Natural killer cell (primary cell): ENCODE measurements at places on chromosomes 12 and 14.

DNA sequence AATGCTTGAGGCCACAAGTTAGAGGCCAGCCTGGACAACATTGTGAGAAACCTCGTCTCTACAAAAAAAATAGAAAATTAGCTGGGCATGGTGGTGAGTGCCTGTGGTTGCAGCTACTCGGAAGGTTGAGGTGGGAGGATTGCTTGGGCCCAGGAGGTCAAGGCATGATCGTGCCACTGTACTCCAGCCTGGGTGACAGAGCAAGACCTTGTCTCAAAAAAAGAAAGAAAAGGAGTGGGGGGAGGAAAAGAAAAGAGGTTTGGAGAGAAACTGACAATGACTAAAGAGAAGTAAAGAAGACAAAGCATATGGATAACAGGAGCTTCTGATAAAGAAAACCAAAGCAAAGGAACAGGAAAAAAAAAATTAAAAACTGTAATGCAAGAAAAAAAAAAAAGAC lies 37.4 kb upstream of the SELPLG start:
- no peaks in the 10 kb centered on the region for H3K4me1 ChIP-seq
- H3K27ac ChIP-seq = no peak overlapping the region
- no peaks in the 10 kb centered on the region for H3K27me3 ChIP-seq
- H3K4me3 ChIP-seq = no peak overlapping the region

GRCh38 chr14:37230551-37231194 lies 32.9 kb downstream of the MIPOL1 start:
- no peak overlapping the region for H3K27ac ChIP-seq
- H3K36me3 ChIP-seq = no peaks in the 10 kb centered on the region
- no peaks in the 10 kb centered on the region for H3K27me3 ChIP-seq
- H3K4me1 ChIP-seq = no peaks in the 10 kb centered on the region

- H3K4me1 ChIP-seq = no peaks in the 10 kb centered on the region
- H3K27me3 ChIP-seq = no peaks in the 10 kb centered on the region
- no peaks in the 10 kb centered on the region for H3K36me3 ChIP-seq
- no peak for DNase-seq
Measured at GRCh38 chr12:31466768-31467167, 124.2 kb downstream of the DENND5B start.

DNA sequence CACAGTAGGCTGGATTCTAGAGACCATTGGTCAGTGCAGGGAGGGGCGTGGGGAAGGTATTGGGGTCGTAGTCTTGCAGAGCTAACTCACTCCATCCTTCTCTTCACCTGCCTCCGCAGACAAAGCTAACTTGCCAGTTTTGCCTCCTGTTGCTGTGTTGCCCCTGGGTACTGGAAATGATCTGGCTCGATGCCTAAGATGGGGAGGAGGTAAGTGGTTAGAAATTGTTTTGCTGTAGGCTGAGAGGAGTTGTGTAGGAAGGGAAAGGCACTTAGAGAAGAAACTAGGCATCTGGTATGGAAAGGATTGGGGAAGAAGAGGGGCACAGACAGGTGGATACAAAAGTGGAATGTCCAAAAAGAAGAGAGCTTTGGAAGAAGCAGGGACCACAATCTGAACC lies 11.1 kb downstream of the DGKA start:
- peaks cover 11% of the 10 kb centered on the region for H3K4me1 ChIP-seq
- no peak overlapping the region for H3K4me3 ChIP-seq
- peaks cover 78% of the 10 kb centered on the region for H3K36me3 ChIP-seq
- no peak for DNase-seq

DNA sequence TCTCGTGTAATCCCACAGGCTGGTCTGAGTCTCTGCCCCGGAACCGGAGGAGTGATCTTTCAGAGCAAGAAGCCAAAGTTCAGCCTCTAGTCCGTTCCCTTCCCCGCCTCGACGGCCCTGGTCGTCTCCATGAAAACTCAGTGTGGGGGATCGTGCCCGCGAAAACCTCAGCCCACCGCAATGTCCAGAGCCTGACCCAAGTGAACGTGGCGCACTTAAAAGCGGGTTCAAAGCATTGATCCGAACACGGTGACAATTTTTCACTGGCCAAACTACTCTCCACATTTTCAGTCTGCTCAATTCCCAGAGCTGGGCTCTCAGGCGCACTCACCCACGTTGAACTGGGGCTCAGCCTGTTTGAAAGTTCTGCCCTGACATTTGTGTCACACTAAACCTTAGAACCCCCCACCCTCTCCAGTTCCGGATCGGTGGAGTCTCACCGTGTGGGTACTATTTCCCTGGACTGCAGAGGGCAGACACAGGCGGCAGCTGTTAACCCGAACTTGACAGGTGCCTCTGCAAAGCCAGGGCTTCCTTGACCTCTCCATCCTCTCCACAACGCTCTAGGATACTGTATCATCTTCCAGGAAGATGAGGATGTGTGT lies 886 bp upstream of the PRICKLE1 start:
- DNase-seq = no peak
- H3K27ac ChIP-seq = no peak overlapping the region
- H3K4me3 ChIP-seq = peak overlapping the region; percentile 26
- H3K36me3 ChIP-seq = no peaks in the 10 kb centered on the region
- H3K4me1 ChIP-seq = peaks cover 13% of the 10 kb centered on the region

DNA sequence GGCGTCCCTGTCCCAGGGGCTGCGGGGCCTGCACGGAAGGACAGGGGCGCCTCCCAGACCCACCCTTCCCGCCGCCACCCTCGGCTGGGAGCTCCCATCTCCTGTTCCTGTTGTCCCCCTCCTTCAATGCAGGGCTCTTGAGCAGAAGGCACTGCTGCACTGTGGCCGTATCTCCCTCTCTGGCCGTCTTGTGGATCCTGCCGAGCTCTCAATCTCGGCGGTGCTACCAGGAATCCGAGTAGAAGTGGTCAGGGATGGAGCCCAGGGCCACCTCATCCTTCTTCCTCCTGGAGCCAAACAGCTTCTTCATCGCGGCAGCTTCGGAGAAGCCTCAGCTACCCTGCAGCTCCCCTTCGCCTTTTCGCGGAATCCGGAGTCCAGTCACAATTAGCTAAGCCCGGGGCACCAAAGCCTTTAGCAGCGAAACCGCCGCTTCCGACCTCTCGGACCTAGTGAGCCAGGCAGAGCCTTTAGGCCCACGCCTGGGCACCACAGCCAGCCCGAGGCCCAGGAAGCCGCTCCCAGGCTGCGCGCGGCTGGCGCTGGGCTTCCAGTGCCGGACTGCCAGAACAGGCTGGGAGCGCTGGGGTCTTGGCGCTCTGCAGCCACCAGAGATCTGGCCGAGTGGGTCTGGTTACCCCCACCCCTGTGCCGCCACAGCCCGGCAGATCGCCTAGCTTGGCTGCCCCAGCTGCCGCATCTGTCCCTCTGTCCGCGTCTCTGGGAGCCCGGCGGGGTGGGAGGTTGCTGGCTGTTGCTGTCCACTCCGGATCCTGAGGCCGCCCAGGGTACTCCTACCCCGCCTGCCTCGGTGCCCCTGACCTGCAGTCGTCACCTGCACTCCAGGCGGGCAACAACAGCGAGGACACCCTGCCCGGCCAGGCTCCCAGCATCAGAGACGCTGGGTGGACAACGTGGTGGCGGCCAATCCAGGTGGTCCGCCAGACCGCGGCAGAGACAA lies 69.1 kb downstream of the ASCL4 start:
- no peaks in the 10 kb centered on the region for H3K36me3 ChIP-seq
- DNase-seq = no peak
- no peak overlapping the region for H3K4me3 ChIP-seq
- H3K4me1 ChIP-seq = peaks cover 10% of the 10 kb centered on the region
- peaks cover 23% of the 10 kb centered on the region for H3K27me3 ChIP-seq

DNA sequence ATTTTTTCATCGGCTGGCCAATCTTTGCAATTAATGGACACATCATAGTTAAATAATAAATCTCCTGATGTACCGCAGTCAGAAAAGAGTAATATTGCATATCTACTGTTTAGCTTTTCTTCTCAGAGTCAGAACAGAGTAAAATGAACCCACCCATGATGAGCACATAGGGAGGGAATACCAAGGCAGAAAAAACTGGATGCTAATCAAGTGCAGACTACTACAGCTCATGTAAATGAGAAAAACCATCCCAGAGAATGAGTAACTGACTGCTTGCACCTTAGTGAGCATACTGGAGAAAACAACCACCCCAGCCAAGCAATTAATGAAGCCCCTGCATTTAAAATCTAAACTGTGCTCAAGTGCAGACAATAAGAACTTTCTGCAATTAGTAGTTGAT lies 483.7 kb downstream of the MDGA2 start:
- H3K4me3 ChIP-seq = no peak overlapping the region
- no peaks in the 10 kb centered on the region for H3K4me1 ChIP-seq
- H3K27ac ChIP-seq = no peak overlapping the region
- no peak for DNase-seq
- no peaks in the 10 kb centered on the region for H3K27me3 ChIP-seq

DNA sequence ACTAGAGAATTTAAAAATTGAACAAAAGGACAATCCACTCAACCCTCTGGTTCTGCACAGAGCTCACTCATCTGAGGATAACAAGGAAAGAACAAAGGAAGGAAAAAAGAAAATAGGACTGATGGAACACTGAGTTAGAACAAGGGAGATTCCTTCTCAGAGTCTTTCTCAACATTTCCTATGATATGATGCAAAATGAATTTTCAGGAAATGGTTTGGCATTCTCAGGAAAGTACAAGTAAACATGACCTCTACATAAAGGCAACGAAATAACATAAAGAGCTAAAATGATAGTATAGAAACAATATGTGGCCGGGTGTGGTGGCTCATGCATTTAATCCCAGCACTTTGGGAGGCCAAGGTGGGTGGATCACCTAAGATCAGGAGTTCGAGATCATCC lies 135.8 kb downstream of the ITPR2 start:
- H3K27ac ChIP-seq = no peak overlapping the region
- H3K4me1 ChIP-seq = no peaks in the 10 kb centered on the region
- H3K36me3 ChIP-seq = peaks cover 15% of the 10 kb centered on the region
- no peaks in the 10 kb centered on the region for H3K27me3 ChIP-seq

GRCh38 chr12:85872497-85873091 lies 1.5 kb upstream of the NTS start:
- H3K4me3 ChIP-seq = no peak overlapping the region
- DNase-seq = peak; percentile 37
- H3K36me3 ChIP-seq = no peaks in the 10 kb centered on the region
